Left lung (tissue), 14 donors: ENCODE measurements at places on chromosomes 16 and 17. TPM values are rescaled to one million over a fixed set of nuclear protein-coding genes. Genes with fewer than 3 reads are reported as not detected.

Gene B3GNT9
- total RNA-seq: 29.4 TPM

Gene TBC1D3E
- not detected for total RNA-seq

Gene PTGES3L
- 0.65 TPM for total RNA-seq

Gene PIK3R6
- total RNA-seq: 1.8 TPM

Gene OTOP2
- total RNA-seq: not detected

Gene UBTF
- total RNA-seq: 66.9 TPM

Gene PLA2G10
- 18.6 TPM for total RNA-seq

Gene TRIM25
- 127 TPM for total RNA-seq

Gene ZSWIM7
- total RNA-seq: 26.7 TPM

- H3K27ac ChIP-seq: no peak overlapping the region
- H3K36me3 ChIP-seq: peaks cover 32% of the 10 kb centered on the region
- no peak overlapping the region for H3K4me3 ChIP-seq
- DNase-seq: peak; percentile 83
- no peaks in the 10 kb centered on the region for H3K4me1 ChIP-seq
Measured at GRCh38 chr16:1794221-1794871, 841 bp upstream of the IGFALS start.

DNA sequence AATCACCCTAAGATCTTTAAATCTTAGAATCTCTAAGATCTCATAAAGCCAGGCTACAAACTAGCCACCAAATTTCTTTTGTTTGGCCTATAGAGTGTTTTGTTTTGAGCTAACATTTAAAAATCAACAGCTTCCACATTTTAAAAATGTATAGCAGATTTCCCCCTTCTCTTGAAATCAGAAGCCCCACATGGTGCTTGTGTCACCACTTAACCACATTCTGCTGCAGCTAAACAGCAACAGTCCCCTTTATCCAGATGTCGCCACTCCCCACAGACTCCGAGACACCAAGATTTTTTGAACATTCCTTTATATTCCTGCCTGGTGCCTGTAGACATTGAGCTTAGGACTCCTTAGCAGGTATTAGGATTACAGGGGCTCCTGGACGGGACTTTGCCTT is 16.0 kb downstream of the GUCY2D start:
- DNase-seq: no peak
- H3K4me3 ChIP-seq: no peak overlapping the region
- peak overlapping the region; percentile 75 for H3K27ac ChIP-seq
- no peaks in the 10 kb centered on the region for H3K27me3 ChIP-seq
- peaks cover 63% of the 10 kb centered on the region for H3K4me1 ChIP-seq

DNA sequence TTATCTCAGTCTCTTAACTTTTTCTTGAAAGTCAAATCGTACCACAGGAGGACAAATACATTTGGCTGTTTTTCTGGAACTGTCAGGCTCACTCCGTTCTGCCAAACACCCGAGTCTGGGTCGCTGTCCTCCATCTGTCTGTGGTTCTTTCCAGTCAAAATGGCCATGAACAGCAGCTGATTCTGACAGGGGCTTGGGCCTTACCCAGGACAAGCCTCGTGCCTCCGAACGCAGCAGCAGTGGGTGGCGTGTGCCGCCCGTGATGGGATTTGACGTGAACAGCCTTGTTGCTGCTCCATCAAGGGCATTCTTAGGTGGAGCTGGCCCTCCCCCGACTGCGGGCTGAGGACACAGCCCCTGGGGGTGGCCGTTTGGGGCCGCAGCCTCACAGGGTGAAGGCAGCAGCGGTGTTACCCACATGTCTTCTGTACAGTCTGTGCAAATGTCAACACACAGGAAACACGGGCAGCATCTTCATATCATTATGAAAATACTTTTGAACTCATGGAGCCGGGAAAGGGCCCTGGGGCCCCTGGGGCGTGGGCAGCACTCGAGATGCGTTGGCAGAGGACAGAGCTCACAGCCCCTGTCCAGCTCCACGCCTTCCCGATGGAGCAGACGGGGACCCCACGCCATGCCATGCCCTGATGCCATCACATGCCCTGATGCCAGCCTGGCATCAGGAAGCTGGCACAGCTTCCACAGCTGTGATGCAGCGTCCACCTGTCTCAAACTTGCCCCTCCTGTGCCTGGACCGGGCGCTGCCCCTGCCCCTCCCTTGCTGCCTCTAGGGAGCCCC is 8.6 kb upstream of the ACSF3 start:
- no peak overlapping the region for H3K27ac ChIP-seq
- no peak overlapping the region for H3K4me3 ChIP-seq
- peaks cover 4% of the 10 kb centered on the region for H3K27me3 ChIP-seq
- no peak for DNase-seq

- peaks cover 76% of the 10 kb centered on the region for H3K36me3 ChIP-seq
- no peaks in the 10 kb centered on the region for H3K27me3 ChIP-seq
- H3K4me1 ChIP-seq: no peaks in the 10 kb centered on the region
- DNase-seq: no peak
- no peak overlapping the region for H3K27ac ChIP-seq
- no peak overlapping the region for H3K4me3 ChIP-seq
Measured at GRCh38 chr17:1896243-1897104, 66.7 kb downstream of the RPA1 start.

DNA sequence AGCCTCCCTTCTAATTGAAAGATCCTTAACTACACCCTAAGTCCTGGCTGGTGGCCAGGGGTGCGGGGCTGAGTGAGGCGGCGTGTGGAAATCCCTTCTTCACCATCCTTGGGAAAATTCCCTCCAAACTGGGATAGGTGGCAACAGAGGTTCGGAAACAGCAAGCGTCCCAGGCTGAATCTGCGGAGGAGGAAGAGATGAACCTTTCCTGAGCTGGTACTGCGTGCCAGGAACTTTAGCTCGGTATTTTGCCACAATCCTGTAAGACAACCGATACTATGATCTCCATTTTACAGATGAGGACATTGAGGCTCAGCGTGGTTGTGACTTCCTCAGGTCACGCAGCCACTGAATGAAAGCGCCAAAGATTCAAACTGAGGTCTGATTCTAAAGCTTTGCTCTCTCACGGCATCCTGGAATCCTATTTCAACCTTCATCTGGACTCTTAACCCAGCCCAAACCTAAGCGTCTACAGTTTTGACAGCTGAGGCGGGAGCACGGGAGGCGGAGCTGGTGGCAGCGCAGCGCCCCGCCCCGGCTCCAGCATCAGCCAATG is 583 bp upstream of the CYLD start:
- peak; percentile 41 for DNase-seq
- no peaks in the 10 kb centered on the region for H3K36me3 ChIP-seq
- H3K27me3 ChIP-seq: no peaks in the 10 kb centered on the region
- H3K4me3 ChIP-seq: peak overlapping the region; percentile 30
- H3K4me1 ChIP-seq: peaks cover 8% of the 10 kb centered on the region

- H3K4me1 ChIP-seq: no peaks in the 10 kb centered on the region
- DNase-seq: no peak
- H3K4me3 ChIP-seq: no peak overlapping the region
- no peaks in the 10 kb centered on the region for H3K36me3 ChIP-seq
Measured at GRCh38 chr16:64878940-64879339, 242.9 kb downstream of the CDH11 start.

DNA sequence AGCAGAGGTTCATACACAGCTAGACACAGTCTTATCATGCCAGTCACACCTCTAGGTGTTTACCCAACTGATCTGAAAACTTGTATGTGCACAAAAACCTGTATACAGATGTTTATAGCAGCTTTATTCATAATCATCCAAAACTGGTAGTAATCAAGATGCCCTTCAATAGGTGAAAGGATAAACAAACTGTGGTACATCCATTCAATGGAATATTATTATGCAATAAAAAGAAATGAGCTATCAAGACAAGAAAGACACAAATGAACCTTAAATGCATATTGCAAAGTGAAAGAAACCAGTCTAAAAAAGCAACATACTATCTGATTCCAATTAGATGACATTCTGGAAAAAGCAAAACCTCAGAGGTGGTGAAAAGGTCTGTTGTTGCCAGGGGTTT is 47.6 kb upstream of the CNEP1R1 start:
- no peak for DNase-seq
- no peak overlapping the region for H3K4me3 ChIP-seq
- no peaks in the 10 kb centered on the region for H3K4me1 ChIP-seq
- no peak overlapping the region for H3K27ac ChIP-seq
- H3K27me3 ChIP-seq: no peaks in the 10 kb centered on the region

DNA sequence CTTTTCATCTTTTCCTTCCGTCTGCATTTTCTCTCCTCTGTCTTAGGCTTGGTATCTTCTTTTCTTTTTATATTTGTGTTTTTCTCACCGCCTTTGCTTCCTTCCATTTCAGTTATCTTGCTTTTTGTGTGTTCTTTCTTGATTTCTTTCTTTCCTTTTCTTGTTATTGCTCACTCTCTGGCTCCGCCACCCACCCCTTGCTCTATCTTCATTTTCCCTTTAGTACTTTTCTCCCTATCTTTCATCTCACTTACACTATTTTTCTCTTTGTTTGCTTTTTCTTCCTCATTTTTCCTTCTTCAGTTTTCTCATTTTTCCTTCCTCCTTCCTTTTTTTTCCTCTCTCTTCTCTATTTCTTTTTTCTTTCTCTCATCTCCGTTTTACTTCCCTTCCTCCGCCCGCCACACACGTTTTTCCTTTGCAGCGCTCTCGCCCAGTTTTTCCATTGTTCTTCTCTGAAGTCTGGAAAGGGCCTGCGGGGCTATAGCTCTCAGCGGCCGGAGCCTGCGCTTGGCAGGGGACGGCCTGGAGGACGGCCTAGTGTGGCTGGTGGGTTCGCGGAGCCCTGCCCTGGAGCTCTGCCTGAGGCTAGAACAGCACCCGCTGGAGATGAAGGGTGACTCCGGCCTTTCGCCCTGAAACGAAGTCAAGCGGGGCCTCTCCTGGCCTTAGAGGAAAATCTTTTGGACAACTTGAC is 5.2 kb upstream of the HOXB13 start:
- H3K4me3 ChIP-seq: no peak overlapping the region
- H3K4me1 ChIP-seq: no peaks in the 10 kb centered on the region
- peaks cover 100% of the 10 kb centered on the region for H3K27me3 ChIP-seq
- no peak overlapping the region for H3K27ac ChIP-seq
- no peaks in the 10 kb centered on the region for H3K36me3 ChIP-seq

DNA sequence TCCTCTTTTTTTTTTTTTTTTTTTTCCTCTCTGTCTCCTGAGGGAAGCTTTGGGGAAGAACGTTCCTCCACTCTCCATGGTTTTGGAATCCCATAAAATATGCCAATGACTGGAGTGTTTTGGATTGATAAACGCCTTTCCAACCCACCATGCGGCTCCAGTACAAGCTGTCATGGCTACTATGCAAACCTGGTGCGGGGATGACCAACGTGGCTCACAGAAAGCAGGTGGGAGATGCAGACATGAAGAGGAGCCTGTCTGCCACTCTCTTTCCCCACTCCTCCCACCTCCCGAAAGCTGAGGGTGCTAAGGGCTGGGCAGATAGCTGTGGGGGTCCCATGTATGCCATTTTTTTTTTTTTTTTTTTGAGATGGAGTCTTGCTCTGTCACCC is 69.9 kb upstream of the SEC14L1 start:
- H3K4me1 ChIP-seq: no peaks in the 10 kb centered on the region
- H3K4me3 ChIP-seq: no peak overlapping the region
- DNase-seq: no peak
- H3K27me3 ChIP-seq: no peaks in the 10 kb centered on the region
- no peak overlapping the region for H3K27ac ChIP-seq
- no peaks in the 10 kb centered on the region for H3K36me3 ChIP-seq

GRCh38 chr17:65389426-65389825 is 172.0 kb downstream of the AXIN2 start:
- no peak overlapping the region for H3K27ac ChIP-seq
- no peak for DNase-seq
- no peaks in the 10 kb centered on the region for H3K27me3 ChIP-seq
- H3K4me3 ChIP-seq: no peak overlapping the region
- H3K36me3 ChIP-seq: no peaks in the 10 kb centered on the region

GRCh38 chr17:624341-624860 is 90.2 kb downstream of the VPS53 start:
- H3K36me3 ChIP-seq: no peaks in the 10 kb centered on the region
- H3K4me3 ChIP-seq: no peak overlapping the region
- no peaks in the 10 kb centered on the region for H3K27me3 ChIP-seq
- DNase-seq: no peak
- H3K4me1 ChIP-seq: peaks cover 26% of the 10 kb centered on the region
- peak overlapping the region; percentile 64 for H3K27ac ChIP-seq

DNA sequence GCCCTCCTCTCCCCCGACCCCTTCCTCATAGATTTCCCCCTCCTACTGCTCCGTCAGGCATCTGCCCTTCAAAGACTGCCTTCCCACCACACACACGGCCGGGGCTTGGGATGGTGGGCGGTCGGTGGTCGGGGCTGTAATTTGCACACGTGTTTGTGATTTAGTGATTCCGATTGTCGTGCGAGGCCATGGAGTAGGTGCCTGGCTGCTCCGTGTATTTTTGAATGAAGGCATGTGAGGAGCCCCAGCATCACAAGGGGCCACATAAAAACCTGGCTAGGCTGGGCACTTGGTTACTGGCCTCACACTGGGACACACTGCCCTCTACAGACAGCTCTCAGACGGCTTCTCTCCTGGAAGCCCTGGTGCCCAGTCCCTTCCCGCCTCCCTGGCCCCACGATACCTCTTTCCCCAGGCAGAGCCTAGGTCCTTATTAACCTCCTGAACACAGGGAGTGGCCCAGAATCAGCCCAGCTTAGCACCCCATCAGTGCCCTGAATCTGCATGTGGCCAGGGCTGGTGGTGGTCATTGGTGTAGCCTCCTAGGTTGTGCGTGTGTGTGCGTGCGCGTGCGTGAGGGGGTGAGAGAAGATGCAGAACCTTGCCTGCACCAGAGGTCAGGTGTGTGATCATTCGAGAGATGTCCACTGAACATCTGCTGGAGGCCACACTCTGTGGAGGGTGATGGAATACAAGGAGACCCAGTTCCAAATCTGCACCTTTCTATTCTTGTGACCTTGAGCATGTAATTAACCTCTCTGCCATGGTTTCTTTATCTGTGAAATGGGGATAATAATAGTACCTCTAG is 1.3 kb upstream of the SOCS1 start:
- peaks cover 7% of the 10 kb centered on the region for H3K27me3 ChIP-seq
- H3K36me3 ChIP-seq: peaks cover 21% of the 10 kb centered on the region
- H3K4me1 ChIP-seq: peaks cover 25% of the 10 kb centered on the region
- peak overlapping the region; percentile 96 for H3K27ac ChIP-seq
- H3K4me3 ChIP-seq: peak overlapping the region; percentile 74

- H3K27ac ChIP-seq: no peak overlapping the region
- no peaks in the 10 kb centered on the region for H3K4me1 ChIP-seq
- H3K36me3 ChIP-seq: peaks cover 56% of the 10 kb centered on the region
- no peak for DNase-seq
Measured at GRCh38 chr16:11848842-11849241, 2.5 kb downstream of the RSL1D1 start.

- no peak for DNase-seq
- no peaks in the 10 kb centered on the region for H3K4me1 ChIP-seq
- H3K27me3 ChIP-seq: no peaks in the 10 kb centered on the region
- H3K27ac ChIP-seq: no peak overlapping the region
Measured at GRCh38 chr16:63461248-63461841, 1425.1 kb upstream of the CDH8 start.

- peaks cover 21% of the 10 kb centered on the region for H3K36me3 ChIP-seq
- no peak overlapping the region for H3K4me3 ChIP-seq
- H3K27ac ChIP-seq: peak overlapping the region; percentile 7
- H3K27me3 ChIP-seq: no peaks in the 10 kb centered on the region
Measured at GRCh38 chr17:81059026-81059425, 24.1 kb downstream of the BAIAP2 start.

GRCh38 chr17:49403514-49404289 is 11.0 kb downstream of the PHB1 start:
- no peaks in the 10 kb centered on the region for H3K27me3 ChIP-seq
- H3K4me3 ChIP-seq: no peak overlapping the region
- H3K36me3 ChIP-seq: no peaks in the 10 kb centered on the region
- H3K4me1 ChIP-seq: no peaks in the 10 kb centered on the region

GRCh38 chr16:55568207-55568606 is 1.7 kb downstream of the CAPNS2 start:
- H3K4me1 ChIP-seq: peaks cover 39% of the 10 kb centered on the region
- H3K36me3 ChIP-seq: no peaks in the 10 kb centered on the region
- H3K27me3 ChIP-seq: no peaks in the 10 kb centered on the region
- peak overlapping the region; percentile 42 for H3K27ac ChIP-seq
